ENCODE measurements at places on chromosomes 6 and 20.
A peak's percentile ranks its signal among the peaks of the same experiment; 100 is the strongest.

DNA sequence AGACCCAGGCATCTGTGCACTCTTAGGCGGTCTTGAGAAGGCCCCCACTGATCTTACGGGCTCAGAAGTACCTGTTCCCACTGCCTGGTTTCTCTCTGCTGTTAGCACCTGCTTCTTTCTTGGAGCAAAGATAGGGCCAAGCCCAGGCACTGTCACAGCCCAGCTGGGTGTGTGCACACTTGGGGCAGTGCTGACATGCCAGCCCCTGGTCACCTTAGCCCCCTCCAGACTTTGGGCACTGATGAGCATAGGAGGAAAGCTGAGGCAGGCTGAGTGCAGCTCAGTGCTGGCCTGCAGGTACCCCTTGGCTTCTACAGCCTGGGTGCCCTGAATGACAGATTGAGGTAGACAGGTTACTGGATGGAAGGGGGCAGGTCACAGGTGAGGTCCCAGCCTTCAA is 105.7 kb upstream of the AHI1 start:
- DNase-seq = no peak

GRCh38 chr6:139019722-139020121 is 8.8 kb upstream of the ABRACL start:
- no peak for DNase-seq

DNA sequence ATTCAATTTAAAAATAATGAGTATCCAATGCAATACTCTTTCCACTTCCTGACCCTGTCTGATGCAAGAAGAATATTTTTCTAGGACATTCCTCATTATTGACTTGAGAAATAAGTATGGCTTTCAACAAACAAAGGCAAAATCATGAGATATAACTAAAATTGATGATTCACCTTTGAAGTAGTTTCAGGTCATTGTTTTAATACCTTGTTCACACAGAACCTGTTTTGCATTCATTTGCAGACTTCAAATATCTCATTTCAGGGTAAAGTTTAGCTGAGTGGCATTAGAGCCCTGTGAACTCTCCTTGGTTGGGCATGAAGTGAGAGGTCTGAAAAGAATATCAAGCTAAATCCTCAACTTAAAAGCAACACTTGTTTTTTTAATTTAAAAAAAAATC is 309.2 kb downstream of the NRN1 start:
- no peak for DNase-seq

DNA sequence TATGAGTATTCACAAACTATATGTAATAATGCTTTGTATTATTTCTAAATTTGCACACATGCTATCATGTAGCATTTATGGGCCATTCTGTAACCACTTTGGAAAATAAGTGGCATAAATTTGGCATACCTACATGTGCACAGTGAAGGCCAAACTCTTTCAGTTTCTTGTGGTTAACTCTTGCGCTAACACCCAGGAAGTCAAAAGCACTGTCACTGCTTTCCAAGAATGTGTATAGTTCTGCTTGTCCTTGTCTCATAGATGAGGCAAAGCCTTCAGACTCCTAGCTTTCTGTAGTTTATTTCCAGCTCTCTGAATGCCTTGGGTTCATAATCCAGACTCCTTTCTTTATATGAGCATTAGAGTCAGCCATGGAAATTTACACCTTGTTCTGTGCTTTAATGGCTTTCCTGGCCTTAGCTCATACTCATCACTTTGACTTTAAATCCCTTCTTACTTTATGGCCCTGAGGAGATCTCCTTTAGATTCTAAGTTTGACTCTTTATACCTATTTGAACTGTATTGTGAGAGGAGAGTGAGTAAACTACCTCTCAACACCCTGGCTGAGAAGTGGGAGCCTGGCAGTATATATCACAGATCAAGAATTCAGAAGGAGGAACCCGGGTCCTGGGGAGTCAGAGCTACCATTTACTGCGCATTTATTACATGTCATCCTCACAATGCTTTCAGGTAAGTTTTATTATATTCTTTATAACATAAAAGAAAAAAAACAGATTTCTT is 949 bp upstream of the SLC17A3 start:
- no peak for DNase-seq

GRCh38 chr20:18436847-18437246 is 30.0 kb downstream of the DZANK1 start:
- no peak for DNase-seq

DNA sequence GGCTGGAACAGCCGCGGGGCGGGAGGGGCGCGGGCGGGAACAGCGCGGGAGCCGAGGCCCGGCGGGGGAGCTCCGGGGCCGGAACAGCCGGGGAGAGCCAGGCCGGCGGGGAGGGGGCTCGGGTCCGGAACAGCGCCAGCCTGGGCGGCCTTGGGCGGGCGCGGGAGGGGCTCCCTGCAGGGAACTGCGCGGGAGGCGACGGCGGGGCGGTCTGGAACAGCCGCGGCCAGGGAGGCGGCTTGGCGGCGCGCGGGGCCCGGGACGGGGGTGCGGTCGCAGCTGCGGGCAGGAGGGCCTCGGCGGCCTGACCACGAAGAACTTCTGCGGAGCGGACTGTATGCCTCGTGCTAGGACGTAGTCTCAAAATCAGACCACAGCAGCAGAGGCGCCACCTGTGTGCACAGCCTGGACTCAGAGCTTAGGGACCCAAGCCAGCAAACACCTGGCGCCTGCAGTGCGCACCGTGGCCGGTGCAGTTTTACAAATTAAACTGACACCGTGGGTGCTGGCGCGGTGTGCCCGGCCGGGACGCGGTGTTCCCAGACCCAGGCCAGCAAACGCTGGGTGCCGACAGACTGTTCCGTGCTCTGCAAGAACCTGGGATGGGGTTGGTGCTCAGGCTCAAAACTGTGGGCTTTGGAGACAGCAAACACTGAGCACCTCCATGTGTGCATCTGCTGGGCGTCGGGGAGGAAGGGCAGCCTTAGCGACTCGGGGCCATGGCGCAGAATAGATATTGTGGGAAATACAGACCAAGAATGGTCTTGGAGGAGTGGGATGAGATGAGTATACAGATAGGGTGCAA is 572 bp downstream of the ZNF341 start:
- DNase-seq = peak; percentile 96
